ENCODE measurements at places on chromosomes 6 and 20. TPM values are rescaled to one million over a fixed set of nuclear protein-coding genes. Genes with fewer than 3 reads are reported as not detected.

PSMB8 gene
- 90.0 TPM for total RNA-seq

NCOA7 gene
- 80.9 TPM for total RNA-seq

TRIM26 gene
- 175 TPM for total RNA-seq

ROMO1 gene
- total RNA-seq: 199 TPM

MYL9 gene
- total RNA-seq: 75.2 TPM

DNA sequence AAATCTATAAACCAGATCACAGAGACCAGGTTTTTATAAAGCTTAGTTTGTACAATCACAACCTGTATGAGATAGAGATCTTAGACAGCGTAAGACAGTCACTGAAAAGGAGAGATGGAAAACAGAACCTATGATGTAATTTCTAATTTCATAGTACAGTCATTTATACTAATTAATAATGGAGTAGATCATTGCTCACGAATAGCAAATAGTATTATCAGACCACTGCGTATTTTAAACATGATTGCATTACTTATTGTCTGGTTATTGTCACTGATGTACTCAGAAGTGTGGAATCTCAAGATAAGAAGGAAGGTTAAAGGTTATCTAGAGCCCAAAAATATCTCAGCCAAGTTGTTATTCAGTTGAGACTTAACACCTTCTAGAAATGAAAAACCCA, 115.6 kb downstream of the KHDC1L start:
- DNase-seq: no peak

DNA sequence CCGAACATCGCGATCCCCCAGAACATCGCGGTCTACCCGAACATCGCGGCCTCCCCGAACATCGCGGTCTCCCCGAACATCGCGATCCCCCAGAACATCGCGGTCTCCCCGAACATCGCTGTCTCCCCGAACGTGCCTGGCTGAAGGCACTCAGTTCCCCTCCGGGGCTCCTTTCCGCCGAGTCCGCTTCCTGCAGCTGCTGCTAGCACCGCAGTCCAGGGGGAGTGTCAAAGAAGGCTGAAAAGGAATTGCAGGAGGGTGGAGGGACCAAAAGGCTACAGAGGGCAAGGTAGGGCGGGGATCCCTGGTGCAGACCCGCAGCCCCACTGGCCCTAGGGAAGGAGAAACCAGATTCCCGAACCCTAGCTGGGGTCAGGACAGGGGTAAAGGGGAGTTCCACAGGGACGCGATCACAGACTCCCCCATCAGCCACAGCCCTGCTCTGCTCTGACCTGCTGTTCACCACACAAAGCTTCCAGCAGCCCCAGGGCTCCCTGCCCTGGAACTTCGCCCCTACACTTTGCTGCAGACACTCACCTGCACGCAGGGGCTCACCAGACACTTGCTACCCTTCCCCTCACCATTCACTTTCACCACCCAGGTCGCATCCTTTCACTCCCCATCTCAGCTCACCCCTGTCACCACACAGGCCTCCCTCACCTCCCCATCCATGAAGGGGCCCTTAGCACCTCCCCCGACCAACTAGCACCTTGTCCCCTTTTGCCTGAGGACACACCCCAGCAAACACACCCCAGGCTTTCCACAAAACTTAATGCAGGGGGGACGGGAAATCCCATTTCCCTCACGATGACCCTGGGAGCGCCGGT, 1.7 kb downstream of the ULBP1 start:
- DNase-seq: no peak

DNA sequence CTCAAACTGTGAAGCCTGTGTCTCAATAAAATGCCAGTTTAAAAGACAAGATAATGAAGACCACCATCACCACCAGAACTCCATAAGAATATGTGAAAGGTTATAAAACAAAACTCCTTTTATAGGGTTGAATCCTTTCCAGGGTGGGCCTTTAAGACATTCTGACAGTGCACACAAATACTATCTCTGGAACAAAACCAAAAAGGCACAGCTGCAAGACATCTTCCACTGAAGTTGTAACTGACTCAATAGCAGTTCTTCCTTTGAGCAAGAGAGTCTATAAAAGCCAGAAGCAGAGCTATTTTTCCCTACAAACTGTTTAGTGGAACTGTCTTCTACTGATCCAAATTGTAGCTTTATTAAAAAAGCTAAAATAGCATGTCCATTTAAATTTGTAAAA, 81.6 kb downstream of the EPB41L2 start:
- no peak for DNase-seq

DNA sequence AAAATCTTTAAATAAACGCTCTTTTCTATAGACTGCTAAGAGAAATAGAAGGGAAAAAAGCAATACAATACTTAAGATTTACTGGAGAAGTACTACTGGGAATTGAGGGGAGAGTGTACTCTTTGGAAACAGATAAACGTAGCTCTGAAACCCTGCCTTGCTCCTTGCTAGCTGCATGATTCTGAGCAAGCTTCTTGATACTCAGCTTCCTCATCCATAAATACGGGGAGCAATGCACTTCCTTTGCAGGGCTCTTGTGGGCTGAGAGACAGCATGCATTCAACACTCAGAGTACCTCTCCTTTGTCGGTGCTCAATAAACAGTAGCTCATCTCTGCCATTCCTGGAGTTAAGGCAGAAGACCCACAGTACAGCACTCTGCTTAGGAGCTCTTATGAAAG, 159.7 kb downstream of the BTBD9 start:
- no peak for DNase-seq

- DNase-seq: no peak
Measured at GRCh38 chr6:139316622-139317317, 25.0 kb upstream of the TXLNB start.
